LoVo (cell line): ENCODE measurements at places on chromosomes 7 and 10.

GRCh38 chr10:78515038-78515872, 481.6 kb downstream of the RPS24 start:
- peak; percentile 19 for DNase-seq

DNA sequence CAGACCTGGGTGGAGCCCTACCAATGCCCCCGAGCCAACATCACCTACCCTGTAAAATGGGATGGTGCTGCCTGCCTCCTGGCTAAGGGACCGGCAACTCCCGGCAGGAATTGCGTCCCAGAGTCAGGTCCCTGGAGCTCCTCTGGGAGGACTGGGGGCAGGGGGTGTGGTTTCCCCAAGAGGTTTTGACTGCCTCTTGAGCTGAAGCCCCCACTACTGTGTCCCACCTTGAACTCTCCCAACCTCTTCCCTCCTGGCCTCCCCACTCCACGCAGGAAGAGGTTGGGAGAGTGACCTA, 1.3 kb downstream of the SH2B2 start:
- no peak for DNase-seq

- DNase-seq: no peak
Measured at GRCh38 chr10:74361678-74362077, 210.7 kb downstream of the ADK start.

- DNase-seq: no peak
Measured at GRCh38 chr7:128029405-128029995, 1.7 kb downstream of the LRRC4 start.

GRCh38 chr7:112784603-112785002, 5.6 kb downstream of the TMEM168 start:
- DNase-seq: no peak

- no peak for DNase-seq
Measured at GRCh38 chr7:70156057-70156456, 557.8 kb downstream of the AUTS2 start.
